ENCODE measurements at places on chromosomes 6 and 20.

- DNase-seq = no peak
Observed at GRCh38 chr6:115512923-115513322, 547.8 kb downstream of the FRK start.

- no peak for DNase-seq
Observed at GRCh38 chr6:25963426-25964123, 973 bp downstream of the TRIM38 start.

DNA sequence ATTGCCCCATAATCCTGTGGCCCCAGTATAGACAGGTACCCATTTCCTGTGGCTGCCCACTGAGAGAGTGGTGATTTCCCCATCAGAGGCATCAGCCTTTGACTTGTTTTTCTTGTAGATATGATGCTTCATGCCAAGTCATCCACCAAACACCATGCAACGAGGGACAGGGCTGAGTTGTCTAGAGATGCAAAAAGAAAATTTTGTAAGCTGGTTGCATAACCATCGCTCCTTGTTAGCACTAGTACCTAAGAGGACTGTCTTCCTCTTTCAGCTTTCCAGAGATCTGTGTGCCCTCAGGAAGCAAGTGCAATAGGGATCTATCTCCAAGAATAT lies 166.8 kb downstream of the BCAS1 start:
- no peak for DNase-seq

DNA sequence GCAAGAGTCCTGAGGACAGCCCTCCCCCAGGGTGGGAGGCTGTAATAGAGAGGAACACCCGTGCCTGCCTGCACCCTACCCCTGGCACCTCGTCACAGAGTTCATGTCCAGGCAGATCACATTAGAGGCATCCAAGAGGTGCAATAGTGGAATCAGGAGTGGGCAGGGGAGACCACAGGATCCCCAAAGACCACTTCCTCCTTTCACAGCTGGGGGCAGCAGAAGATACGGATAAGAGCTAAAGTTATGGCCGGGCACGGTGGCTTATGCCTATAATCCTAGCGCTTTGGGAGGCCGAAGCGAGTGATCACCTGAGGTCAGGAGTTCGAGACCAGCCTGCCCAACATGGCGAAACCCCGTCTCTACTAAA lies 1.5 kb upstream of the CAPN11 start:
- DNase-seq = no peak

- no peak for DNase-seq
Observed at GRCh38 chr6:73286752-73287151, 23.8 kb upstream of the KHDC1 start.

- DNase-seq = no peak
Observed at GRCh38 chr6:168377484-168377855, 57.9 kb upstream of the DACT2 start.

DNA sequence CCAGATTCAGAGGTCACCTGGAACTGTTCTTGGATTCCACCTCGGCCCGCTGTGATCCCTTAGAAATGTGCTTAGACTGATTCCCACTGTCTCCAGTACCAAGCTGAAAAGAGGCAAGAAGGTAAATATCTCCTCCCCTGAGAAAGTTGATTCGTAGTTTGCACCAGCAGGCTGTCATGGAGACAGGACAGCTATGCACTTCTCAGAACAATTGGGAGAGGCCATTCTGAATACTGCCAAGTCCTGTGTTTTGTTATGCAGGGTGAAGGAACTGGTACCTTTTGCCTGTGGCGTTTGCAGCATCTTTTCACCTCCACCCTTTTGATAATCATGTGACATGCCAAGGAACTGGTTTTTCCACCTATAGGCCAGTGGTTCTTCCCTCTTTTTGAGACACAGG lies 58.2 kb upstream of the RNGTT start:
- no peak for DNase-seq

- peak; percentile 86 for DNase-seq
Observed at GRCh38 chr20:51494241-51495110, 48.0 kb downstream of the NFATC2 start.

GRCh38 chr6:89707766-89708165 lies 69.2 kb upstream of the LYRM2 start:
- no peak for DNase-seq

DNA sequence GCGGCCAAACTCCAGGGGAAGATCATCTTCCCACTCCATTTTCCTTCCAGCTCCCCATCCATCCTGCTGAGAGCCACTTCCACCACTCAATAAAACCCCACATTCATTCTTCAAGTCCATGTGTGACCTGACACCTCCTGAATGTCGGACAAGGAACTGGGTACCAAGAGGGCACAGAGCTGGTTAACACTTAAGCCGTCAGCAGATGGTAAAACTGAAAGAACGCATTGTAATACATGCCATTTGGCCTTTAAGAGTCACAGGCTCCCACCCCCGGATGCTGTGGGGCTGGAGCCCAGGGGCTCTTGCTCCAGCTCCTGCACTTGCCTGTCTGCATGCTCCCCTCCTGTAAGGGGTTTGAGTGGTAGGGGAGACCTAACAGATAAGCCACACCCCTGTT lies 753.9 kb downstream of the COL12A1 start:
- DNase-seq = no peak

GRCh38 chr6:74182992-74183391 lies 487.0 kb downstream of the CD109 start:
- no peak for DNase-seq

GRCh38 chr6:133787859-133788505 lies 100.9 kb upstream of the TCF21 start:
- DNase-seq = no peak

GRCh38 chr20:52622081-52622480 lies 350.1 kb upstream of the TSHZ2 start:
- no peak for DNase-seq

DNA sequence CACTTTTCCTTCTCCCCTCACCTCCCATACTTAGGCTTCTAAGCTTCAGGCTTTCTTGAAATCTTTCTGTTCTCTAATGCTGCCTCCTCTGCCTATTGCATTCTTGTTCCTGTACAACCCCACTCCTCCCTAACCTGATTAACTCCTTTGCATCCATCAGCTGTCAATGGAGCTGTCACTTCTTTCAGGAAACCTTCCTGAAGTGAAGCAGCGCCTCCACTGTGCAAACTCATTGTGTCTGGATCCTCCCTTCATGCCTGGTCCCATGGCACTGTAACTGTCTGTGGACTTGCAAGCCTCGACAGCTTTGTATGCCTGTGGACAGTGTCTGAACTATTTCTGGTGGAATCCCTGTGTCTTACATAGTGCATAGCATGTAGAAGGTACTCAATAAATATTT lies 185.0 kb downstream of the HS3ST5 start:
- no peak for DNase-seq

DNA sequence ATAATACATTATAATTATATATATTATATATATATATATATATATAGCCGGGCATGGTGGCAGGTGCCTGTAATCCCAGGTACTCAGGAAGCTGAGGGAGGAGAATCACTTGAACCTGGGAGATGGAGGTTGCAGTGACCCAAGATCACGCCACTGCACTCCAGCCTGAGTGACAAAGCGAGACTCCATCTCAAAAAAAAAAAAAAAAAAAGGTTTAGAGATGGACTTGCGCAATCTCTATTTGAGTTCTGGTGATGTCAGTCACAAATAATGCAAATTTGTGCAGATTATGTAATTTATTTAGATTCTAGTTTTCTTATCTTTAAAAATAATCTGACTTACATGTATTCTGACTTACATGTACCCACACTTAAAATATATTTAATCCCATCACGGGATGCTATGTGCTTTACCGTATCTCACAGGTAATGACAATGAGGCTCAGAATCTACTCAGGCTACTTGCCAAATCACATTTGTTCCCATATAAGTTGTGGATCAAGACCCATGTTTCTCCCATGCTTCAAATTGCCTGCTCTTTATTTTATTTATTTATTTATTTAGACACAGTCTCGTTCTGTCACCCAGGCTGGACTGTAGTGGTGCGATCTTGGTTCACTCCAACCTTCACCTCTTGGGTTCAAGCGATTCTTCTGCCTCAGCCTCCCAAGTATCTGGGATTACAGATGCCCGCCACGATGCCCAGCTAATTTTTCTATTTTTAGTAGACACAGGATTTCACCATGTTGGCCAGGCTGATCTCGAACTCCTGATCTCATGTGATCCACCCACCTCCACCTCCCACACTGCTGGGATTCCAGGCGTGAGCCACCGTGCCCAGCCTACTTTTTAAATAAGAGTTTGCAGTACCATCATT lies 7.6 kb upstream of the UST start:
- no peak for DNase-seq

Measured in natural killer cell treated with Interleukin-12 subunit alpha and Interleukin-12 subunit beta and Interleukin-15 and Interleukin-18, amount 100 ng/mL, for 72 hours (primary cell).